ENCODE measurements at places on chromosomes 4 and X.

DNA sequence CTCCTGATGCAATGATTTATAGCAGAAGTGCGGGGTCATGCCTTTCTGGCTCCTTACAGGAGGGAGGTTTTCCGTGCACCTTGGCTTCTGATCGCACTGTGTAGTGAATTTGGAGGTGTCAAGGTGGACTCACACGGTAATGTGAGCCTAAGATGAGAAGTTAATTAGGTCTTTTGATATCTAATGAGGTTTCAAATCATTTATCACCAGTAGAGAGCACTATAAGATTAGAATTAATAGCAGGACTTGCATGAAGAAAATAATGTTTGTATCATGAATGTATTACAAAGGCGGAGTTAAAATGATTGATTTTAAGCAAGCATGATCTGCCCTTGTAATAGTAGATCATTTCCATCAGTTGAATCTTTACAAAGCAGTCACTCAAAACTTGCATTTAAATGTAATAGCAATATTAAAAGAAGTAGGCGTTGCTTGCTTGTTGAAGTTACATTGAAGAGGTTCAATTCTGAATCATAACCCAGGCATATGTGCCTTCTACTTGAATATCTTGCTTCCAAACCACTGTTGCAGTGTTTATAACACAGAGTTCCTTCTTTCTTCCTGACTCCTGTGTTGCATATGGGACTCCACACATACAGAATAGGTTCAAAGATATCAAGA, 152.1 kb downstream of the FMR1NB start:
- DNase-seq = no peak

- no peak for DNase-seq
Measured at GRCh38 chr4:187183346-187183745, 459.7 kb upstream of the FAT1 start.

GRCh38 chr4:75698162-75698962, 25.2 kb upstream of the G3BP2 start:
- DNase-seq = no peak

GRCh38 chr4:92847026-92847425, 543.3 kb downstream of the GRID2 start:
- DNase-seq = no peak

- DNase-seq = no peak
Measured at GRCh38 chr4:64200001-64200555, 209.2 kb downstream of the TECRL start.

DNA sequence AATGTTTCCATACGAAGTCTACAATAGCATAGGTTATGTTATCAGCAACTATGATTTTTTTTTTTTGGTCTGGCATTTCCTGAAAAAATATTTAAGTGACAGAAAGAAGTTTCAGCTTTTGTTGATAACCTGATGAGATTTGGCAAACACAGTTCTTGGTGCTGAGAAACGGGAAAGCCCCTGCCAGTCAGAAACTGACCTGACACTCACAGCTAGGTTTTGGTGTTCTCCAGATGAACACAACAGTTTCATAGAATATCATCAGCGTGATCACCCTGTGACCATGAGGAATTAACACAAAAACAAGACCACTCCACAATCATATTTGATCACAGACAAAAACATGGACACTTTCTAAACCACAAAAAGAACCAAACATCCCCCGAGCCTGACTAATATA, 152.5 kb upstream of the DCAF8L1 start:
- no peak for DNase-seq

DNA sequence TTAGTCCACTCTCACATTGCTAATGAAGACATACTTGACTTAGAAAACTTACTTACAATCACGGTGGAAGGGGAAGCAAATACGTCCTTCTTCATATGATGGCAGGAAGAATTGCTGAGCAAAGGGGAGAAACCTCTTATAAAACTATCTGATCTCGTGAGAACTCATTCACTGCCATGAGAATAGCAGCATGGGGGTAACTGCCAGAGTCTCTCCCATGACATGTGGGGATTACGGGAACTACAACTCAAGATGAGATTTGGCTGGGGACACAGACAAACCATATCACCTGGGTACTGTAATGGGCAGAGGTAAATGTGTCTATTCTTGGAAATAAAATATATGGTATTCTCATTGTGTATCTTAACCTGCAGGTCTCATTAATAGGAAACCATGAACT, 711.6 kb upstream of the GRID2 start:
- no peak for DNase-seq

DNA sequence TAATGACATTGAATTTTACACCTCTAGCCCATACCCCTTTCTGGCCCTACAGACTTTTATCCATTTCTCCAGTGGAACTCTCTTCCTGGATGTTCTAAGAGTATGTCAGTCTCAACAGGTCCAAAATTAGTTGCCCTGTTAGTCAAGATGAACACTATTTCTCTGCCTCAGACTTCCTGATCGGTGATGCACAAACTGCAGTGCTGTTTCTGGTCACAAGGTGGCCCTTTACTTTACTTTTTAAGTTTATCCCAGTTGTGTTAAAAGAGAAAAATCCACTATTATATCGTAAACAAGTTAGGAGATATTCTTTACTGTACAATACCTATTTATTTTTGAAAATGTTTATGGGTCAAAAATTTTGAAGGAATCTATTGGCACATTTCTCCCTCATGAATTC, 13.1 kb downstream of the TCEAL7 start:
- DNase-seq = no peak

DNA sequence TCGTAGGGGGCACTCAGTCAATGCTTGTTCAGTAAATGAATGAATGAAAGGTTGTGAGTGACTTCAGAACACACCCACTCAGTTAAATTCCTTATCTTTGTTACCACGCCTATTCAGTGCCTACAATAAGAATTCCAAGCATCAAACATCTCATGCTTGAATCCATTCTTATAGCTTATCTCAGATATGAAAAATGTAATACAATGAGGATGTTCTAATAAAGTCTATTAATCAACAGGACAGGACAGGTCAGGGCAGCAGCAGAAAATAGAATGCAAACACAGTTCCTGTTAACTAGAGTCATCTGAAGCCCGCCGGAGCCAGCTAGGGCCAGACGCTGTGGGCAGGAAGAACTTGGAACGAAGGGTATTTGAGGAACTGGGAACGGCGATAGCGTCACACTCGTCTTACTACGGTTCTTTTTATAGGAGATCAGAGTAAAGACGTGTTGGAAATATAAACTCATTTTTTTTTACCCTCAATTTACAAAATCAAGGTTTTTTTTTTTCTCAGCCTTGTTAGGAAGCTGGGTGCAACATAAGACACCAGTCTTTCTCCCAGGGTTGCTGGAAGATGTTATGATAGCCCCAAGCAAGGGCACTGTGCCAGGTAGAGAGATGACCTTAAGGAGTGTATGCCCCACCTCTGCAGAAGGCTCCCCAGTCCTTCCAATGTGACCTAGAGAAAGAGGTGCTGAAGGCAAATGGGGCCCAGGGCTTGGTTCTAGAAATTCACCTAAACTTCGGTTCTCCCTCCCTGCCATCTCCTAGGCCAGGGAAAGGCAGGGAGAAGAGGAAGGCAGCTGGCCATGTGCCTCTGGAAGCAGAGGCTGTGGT, 48.3 kb downstream of the SEL1L3 start:
- DNase-seq = no peak

- DNase-seq = no peak
Measured at GRCh38 chr4:15498356-15498755, 28.7 kb downstream of the CC2D2A start.

GRCh38 chr4:166282081-166282770, 409.2 kb downstream of the TLL1 start:
- no peak for DNase-seq

DNA sequence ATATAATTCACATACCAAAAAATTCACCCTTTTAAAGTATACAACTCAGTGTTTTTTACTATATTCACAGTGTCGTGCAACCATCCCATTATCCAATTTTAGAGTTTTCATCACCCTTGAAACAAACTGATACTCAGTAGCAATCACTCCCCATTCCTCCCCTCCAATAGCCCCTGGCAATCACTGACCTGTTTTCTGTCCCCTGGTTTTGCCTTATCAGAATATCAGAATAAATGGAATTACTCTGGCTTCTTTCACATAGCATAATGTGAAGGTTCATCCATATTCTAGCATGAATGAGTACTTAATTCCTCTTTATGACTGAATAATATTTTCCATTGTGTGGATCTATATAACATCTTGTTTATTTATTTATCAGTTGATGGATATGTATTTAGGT, 153.2 kb downstream of the AASDH start:
- no peak for DNase-seq

DNA sequence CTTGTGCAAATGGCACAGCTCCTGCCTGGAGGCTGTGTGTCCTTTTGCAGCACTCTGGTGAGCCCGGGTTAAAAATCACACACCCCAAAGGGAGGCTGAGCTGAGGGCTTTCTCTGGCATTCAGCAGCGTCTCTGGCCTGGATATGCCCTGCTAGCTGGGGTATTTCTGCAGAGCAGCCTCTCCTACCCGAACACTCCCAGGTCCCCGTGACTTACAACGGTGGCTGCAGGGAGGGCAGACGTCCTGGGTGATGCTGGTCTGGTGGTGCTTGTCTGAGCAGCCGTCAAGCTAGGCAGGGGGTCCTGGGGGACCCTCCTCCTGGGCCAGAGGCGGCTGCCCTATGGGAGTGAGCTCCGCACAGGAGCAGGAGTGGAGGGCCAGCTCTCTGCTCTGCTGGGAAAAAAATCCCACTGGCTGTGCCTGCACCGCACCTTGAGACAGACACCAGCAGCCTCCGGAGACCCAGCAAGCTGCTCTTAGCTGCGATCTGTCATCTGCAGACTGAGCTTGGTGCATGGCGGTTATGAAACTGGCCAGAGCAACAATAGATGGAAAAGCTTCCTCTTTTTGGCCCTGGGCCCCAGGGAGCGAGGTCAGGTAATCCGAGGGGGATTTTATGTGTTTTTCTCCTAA, 41.3 kb upstream of the ASMTL start:
- no peak for DNase-seq

GRCh38 chrX:22481436-22481835, 208.7 kb downstream of the CBLL2 start:
- DNase-seq = no peak

GRCh38 chr4:162683659-162684370, 482.9 kb downstream of the NAF1 start:
- no peak for DNase-seq

GRCh38 chr4:129474698-129475097, 378.7 kb downstream of the C4orf33 start:
- DNase-seq = no peak

- no peak for DNase-seq
Measured at GRCh38 chrX:44723426-44723825, 120.4 kb upstream of the DUSP21 start.

DNA sequence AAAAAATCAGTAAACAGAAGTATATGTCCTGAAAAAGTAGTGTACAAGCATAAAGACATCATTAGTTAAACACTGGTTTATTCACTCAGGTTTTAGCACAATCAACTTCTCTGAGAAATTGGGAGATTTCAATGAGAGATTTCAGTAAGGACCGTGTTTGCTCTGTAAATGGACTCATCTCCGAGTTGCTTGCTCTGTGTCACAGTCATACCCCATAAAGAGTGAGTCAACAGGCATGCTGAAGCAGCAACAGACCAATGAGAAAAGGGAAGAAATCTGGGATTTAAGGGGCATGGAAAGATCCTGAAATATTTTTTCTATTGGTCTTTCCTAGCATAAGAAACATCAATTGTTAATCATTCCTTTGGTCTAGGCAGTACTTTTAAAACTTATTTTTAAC, 4.7 kb downstream of the GLUD2 start:
- DNase-seq = no peak

DNA sequence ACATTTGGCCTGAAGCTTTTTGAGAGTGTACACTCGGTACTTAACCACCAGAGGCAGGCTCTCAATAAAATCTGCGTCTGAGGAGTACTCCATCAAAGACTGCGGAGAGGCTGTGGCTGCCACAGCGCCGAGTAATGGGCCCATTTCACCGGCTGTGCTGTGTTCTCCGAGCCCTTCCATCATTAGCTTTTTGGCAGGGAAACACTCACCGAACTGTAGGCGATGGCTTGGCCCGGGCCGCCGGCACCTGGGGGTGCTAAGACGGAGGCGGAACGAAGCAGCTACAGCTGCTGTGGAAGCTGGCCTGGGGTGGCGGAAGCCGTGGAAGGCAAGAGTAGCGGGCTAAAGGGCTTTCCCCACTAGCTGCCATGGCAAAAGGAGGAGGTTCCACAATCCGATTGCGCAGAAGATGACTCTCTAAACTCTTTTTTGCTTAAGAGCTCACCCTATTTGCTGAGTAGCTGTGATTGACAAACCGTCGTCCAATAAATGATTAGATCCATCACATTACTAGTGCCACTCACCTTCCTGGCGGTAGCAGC, 48.5 kb upstream of the PABPC1L2A start:
- no peak for DNase-seq

- DNase-seq = no peak
Measured at GRCh38 chr4:177077095-177077971, 232.3 kb upstream of the NEIL3 start.

- DNase-seq = no peak
Measured at GRCh38 chrX:28997706-28998463, 410.6 kb downstream of the IL1RAPL1 start.

DNA sequence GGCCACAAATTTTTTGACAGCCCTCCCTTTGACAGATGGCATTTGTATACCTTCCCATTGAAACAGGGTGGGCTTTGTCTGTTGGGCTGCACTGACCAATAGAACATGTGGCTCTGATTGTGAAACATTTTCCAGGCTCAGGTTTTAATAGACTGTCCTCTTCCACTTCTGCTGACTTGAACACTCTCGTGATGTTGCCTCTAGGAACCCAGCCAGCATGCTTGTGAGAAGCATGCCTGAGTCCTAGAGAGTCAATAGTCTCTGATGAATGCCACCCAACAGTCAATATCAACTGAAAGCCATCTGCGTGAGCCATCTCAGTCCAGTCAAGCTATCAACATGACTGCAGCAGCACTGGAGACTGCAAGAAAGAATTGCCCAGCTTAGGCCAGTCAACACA, 290.0 kb downstream of the SLC7A11 start:
- DNase-seq = no peak

DNA sequence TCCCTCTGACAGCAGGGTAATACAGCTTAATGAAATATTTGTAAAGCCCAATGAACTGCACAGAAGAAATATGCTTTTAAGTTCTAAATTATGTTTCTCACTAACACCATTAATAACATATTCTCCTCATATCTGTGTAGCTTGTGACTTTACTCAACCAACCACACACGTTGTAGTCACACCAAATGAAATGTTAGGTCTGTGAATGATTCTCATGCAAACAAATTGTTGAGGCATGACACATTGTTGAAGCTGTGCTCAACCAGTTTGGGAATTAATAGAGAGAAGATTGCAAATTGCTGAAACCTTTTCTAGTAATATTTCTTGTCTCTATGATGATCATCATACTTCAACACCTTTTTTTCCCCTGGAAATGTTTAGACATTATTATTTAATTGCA, 645.9 kb downstream of the PCDH7 start:
- DNase-seq = no peak

DNA sequence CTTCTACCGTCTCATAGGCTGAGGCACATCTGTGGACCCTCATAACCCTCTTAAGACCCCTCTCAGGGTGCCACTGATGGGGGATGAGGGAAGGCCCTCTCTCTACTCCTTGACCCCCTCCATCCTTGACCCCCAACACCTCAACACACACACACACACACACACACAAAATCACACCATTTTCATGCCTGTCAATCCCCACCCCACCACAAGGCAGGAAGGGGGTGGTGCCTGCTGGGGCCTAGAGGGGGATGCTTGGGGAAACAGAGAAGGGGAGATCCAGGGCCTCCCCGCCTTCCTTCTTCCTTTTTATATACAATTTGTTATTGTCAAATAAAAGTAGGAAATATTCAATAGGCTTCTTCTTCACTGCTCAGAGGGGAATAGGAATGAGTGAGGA, 1.2 kb upstream of the EBP start:
- no peak for DNase-seq

- DNase-seq = no peak
Measured at GRCh38 chr4:133145241-133145640, 3.9 kb upstream of the PCDH10 start.

Measured in vagina (tissue), 2 donors.